Stimulated activated CD8-positive, alpha-beta memory T cell treated with anti-CD3 and anti-CD28 coated beads, Interleukin-15, amount 100 ng/mL, for 4 hours (primary cell): ENCODE measurements at places on chromosomes 6 and 20.

- DNase-seq = no peak
Observed at GRCh38 chr20:61804752-61805295, 260.9 kb downstream of the TAF4 start.

GRCh38 chr20:32556312-32557184 is 28.6 kb downstream of the NOL4L start:
- no peak for DNase-seq

- DNase-seq = no peak
Observed at GRCh38 chr6:136607204-136607931, 57.1 kb upstream of the MAP7 start.

DNA sequence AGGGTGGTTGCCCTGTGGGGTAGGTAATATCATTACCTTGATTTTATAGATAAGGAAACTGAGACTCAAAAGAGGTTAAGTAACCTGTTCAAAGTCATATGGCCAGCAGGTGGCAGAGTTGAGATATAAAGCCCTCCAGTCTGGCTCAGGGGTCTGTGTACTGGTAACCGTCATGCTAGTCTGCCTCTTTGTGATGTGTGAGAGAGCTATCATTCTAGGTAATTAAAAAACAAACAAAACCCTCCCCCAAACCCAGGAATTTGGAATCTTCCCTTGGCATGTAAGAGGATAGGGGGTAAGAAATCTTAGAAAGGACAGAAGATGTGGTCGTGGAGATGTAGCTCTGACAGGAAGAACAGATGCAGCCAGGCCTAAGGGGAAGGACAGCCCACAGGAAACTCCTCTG is 206.0 kb downstream of the CDC5L start:
- peak; percentile 2 for DNase-seq

DNA sequence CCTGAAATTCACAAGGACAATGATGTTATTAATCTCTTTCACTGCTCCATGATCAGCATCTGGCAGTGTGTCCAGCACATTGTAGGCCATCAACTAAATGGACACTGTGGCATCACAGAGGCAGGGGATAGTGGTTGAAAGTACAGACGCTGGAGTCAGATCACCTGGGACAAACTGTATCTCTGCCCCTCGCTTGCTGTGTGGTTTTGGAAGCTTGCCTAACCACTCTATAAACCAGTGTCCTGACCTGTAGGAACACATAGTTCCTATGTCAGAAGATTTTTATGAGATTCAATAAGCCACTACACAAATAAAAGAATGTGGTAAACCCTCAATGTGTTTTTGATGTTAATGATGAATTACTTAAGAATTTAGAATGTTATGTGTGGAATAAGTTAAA is 219.3 kb upstream of the RNF217 start:
- DNase-seq = no peak

- DNase-seq = no peak
Observed at GRCh38 chr6:514396-514978, 122.9 kb downstream of the IRF4 start.

DNA sequence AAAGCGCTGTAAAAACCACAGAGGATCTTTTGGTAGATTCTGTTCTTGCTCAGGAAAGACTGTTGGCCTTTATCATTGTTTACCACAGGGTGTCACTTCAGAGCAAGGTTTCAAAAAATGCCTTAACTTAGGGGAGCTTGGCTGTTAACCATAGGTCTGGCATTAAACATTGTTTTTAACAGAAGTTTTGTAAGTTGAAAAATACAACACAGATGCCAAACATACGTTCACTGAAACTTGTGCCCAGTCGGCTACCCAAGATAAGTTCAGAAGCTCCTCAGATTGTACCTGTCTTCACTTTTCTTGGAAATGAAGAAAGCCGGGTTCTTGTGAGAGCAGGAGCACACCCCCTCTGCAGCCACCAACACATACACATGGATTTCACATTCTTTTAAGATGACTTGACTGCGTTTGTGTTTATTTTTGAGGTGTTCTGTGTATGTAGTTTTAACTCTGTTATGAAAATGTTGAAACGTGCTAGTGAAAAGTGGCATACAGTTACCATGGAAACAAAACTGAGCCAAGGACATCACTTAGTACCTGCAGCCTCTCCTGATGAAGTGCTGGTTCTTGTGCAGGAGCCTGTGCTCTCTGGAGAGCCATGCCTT is 64.9 kb downstream of the SYCP2L start:
- no peak for DNase-seq

GRCh38 chr6:109861946-109862345 is 116.2 kb upstream of the GPR6 start:
- DNase-seq = no peak

DNA sequence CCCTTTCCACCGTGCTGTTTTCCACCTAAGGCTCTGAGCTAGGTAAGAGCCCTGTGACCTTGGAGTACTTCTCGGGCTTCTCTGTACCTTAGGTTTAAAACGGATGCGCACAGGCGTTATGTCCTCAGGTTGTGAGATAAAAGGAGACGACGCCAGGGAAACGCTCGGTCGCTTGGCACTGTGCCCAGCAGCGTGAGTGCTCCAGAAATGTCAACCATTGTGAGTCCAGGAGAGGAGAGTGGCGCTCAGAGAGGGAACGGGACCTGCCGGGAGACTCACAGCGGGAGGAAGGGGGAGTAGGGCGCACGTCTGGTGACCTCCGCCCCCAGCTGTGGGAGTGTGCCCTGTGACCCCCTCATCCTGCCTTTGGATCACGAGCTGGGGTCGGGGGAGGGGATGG is 33.8 kb upstream of the SCRT2 start:
- no peak for DNase-seq

- no peak for DNase-seq
Observed at GRCh38 chr6:131101911-131102680, 33.2 kb upstream of the AKAP7 start.

DNA sequence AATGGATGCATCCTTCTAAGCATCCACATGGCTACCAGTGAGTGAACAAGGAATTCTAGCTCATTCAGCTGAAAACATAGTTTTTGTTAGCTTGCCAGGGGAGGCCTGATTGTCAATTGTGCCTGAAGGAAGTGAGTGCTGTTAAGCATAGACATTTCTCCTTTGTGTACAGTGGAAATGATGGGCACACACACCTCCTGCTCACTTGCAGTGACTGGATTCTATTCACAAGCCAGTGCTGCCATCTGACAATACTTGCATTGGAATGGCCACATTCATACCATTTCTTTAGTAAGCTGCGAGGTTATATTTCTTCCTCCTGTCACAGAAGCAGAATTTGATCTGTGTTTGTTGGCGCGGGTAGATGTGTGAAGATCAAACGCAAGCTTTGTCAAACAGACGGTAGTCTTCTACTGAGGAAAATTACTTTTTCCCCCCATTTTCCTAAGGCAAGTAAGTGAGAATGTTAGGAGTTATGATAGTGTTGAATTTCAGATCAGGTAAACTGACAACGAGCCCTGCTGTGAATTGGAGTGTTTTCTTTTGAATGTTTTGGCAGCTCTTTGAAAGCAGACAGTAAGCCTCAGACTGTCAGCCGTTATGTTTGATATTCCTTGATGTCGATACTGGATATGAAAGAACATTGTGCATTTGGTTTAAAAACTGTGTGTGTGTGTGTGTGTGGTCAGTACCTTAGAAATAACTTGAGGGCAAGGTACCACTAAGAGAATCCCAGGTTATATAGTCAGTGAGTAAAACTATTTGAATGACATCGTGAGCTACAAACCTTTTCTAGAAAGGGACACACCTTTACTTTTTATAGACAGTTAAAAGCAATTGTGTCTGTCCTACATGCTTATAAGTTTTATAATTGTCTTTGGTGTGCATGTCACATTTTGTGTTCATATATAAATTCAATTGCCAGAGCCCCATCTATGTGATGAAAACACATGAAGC is 84.2 kb upstream of the BMP2 start:
- DNase-seq = no peak

- DNase-seq = no peak
Observed at GRCh38 chr6:152695372-152696045, 2.2 kb upstream of the MYCT1 start.

DNA sequence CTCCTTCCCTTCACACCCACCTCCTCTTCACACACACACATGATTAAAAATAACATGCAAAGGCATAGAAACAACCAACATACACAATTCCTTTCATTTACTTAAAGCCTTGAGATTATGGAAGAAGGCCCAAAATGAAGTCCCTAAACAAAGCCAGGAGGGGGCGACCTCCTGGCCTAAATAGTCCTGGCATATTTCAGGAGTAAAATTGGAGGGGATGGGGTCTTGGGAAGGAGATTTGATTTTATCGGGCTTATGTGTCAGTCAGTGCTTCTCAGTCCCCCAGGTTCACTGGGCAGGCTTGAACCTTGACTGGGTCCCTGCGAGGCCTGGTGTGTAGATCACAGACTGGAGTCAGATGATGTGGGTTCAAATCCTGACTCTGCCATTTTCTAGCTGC is 266.4 kb downstream of the SAMD5 start:
- DNase-seq = no peak

GRCh38 chr20:51612896-51613295 is 70.4 kb upstream of the NFATC2 start:
- no peak for DNase-seq

DNA sequence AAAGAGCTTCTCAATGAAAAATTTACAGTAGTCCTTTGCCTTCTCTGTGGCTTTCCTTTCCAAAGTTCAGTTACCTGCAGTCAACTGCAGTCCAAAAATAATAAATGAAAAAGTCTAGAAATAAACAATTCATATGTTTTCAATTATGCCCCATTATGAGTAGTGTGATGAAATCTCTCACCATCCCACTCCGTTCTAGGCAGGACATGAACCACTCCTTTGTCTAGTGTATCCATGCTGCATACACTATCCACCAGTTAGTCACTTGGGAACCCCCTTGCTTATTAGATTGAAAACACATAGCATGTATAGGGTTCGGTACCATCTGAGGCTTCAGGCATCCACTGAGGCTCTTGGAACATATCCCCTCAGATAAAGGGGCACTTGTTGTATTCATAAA is 80.6 kb upstream of the EYA4 start:
- no peak for DNase-seq

- no peak for DNase-seq
Observed at GRCh38 chr20:8267009-8267408, 134.9 kb downstream of the PLCB1 start.

- DNase-seq = no peak
Observed at GRCh38 chr20:37939701-37940560, 37.0 kb downstream of the VSTM2L start.

GRCh38 chr6:139376017-139376330 is 1.5 kb upstream of the CITED2 start:
- DNase-seq = no peak

DNA sequence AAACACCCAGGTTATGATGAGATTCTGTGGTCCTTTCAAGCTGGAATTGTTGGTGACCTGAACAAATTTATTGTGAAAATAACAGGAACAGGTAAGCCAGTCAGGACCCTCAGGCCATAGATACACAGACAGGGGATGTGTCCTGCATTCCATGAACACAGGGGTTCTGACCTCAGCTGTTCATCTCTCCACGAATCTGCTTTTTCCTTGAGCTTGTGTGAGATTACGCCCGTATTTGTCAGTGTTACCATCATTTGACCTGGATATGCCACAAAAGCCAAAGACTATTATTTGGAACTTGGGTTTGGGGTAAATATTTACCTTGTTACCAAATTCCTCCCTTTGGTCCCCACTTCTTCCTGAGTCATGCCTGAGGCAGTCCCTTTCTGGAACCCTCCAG is 288.9 kb downstream of the PREX1 start:
- no peak for DNase-seq

GRCh38 chr6:16331384-16332174 is 93.2 kb downstream of the GMPR start:
- peak; percentile 21 for DNase-seq

DNA sequence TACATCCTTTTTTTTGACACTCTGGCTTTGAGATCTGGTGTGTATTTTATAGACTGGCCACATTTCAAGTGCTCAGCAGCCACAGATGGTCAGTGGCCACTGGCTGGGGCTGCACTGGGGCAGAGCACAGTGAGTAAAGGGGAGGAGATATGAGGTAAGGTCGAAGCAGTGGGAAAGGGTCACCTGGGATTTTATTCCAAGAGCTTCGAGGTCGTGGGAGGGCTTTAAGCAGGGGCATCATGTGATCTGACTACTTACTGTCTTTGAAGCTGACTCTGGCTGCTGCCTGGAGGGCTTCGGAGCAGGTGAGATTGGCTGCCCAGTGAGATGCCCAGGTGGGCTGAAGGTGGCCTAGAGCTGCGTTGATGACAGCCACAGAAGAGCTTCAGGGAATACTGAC is 6.7 kb downstream of the C20orf203 start:
- DNase-seq = no peak

DNA sequence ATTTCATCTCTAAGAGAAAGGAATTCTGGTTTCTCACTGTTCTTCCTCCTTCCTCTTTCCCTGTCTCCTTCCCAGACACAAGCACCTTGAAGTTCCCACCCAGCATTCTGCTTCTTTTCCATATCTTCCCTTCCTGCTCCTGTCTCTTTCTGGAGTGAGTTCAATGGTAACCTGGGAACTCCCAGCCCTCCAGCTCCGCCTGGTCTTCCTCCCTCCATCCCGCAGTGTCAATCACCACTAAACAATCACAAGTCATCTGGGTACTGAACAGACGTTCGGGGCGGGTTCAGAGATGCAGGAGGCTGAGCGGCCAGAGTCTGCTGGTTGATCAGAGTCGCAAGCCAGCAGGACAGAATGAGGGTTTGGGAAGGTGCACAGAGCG is 7.7 kb downstream of the TTBK1 start:
- DNase-seq = no peak

GRCh38 chr6:167707686-167708500 is 118.8 kb upstream of the AFDN start:
- no peak for DNase-seq

GRCh38 chr6:75130784-75131183 is 75.1 kb downstream of the COL12A1 start:
- no peak for DNase-seq

GRCh38 chr6:1107578-1107977 is 204.3 kb upstream of the FOXQ1 start:
- no peak for DNase-seq

- no peak for DNase-seq
Observed at GRCh38 chr20:63182425-63182824, 33.5 kb downstream of the YTHDF1 start.

DNA sequence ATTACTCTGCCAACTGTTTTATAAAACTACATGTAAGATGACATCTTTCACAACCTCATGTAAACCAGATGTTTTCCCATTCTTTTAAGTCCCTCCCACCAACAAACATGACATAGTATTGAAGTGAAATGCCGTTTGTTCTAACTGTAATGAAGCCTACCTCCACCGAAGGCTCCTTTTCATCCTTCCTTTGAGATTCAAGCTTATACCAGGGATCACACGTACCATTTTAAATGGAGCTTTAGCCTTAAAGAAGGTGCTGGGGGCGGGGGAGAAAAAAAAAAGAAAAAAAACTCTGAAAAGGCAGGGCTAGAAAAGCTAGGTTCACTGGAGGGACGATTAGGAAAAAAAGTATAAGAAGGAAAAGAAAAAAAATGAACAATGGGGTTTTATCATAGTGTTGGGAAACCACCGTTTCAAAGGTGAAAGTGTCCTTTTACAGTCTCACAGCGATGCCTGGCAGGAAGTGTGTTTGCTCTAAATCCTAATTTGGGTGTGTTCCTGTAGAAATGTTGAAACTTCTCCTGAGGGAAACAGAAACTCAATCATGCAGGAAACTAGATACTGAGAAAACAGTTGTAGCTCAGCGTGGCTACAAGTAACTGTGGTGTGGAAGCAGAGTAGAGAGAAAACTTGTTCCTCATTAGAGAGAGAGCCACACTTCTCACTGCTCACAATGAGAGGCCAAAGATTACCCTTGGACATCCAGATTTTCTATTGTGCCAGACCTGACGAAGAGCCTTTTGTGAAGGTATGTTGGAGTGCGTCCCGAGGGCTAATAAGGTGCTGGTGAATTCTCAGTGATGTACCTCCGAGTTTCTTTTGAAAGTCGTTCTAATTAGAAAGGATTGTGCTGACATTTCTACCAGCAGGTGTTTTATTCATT is 37.6 kb upstream of the HINT3 start:
- no peak for DNase-seq
